ENCODE measurements at places on chromosomes 4 and X.

GRCh38 chr4:31088600-31089230 lies 368.5 kb downstream of the PCDH7 start:
- no peak for DNase-seq

GRCh38 chr4:7721984-7722551 lies 217.6 kb downstream of the AFAP1 start:
- no peak for DNase-seq

GRCh38 chr4:108852691-108853090 lies 89.8 kb upstream of the ETNPPL start:
- no peak for DNase-seq

DNA sequence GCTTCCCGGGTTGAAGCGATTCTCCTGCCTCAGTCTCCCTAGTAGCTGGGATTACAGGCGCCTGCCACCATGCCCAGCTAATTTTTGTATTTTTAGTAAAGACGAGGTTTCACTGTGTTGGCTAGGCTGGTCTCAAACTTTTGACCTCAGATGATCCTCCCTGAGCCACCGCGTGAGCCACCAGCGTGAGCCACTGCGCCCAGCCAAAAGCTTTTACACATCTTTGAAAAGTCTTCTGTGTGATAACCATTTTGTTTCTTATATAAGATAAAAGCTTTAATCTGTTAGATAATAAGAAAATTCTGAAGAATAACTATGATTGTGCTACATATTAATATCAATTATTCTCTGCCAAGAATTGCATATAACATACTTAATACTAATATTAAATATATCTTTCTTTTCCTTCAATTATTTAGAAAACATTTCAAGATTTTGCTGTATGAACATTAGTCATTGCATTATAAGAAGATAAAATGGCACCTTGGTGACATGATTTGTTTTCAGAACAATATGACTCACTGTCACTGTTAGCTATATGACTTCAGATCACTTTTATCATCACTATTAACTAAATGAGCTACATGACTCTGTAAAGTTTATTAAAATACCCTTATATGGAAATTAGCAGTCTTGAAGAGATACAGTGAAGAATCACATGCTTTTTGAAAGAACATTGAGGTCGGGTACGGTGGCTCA lies 33.4 kb downstream of the RUFY3 start:
- no peak for DNase-seq

DNA sequence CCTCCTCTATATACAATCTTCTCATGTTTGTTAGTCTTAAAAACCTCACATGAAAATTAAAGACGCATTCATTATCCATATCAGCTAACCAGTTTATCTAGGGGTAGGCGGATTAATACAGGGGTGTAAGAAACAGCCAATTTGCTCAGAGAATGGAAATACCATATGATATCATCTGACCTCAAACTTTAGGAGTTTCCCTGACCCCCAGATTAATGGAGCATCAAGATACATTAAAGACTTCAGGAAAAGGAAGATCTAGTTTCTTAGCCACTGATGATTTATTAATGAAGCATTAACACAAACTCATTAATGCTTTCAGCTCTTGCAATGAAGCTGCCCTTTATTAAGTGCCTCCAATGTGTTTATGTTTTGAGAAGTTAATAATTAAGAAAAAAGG lies 67.5 kb downstream of the CAMK2D start:
- DNase-seq: no peak
